AG09309 (cell line): ENCODE measurements at places on chromosomes 11 and 22.
A peak's percentile ranks its signal among the peaks of the same experiment; 100 is the strongest.

DNA sequence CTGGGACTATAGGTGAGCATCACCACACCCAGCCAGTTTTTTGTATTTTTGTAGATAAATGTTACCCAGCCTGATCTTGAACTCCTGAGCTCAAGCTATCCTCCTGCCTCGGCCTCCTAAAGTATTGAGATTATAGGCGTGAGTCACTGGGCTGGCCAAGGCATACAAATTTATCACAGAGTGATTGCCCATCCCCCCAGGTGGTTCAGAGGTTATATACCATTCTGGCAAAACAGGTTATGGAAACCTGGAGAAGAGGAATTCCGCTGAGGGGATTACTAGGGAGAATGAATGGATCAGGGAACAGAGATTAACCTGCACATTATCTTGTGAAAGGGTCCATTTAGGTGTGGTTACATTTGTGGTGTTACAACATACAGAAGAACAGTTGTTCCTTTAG, 8.1 kb downstream of the ATG13 start:
- DNase-seq: no peak

DNA sequence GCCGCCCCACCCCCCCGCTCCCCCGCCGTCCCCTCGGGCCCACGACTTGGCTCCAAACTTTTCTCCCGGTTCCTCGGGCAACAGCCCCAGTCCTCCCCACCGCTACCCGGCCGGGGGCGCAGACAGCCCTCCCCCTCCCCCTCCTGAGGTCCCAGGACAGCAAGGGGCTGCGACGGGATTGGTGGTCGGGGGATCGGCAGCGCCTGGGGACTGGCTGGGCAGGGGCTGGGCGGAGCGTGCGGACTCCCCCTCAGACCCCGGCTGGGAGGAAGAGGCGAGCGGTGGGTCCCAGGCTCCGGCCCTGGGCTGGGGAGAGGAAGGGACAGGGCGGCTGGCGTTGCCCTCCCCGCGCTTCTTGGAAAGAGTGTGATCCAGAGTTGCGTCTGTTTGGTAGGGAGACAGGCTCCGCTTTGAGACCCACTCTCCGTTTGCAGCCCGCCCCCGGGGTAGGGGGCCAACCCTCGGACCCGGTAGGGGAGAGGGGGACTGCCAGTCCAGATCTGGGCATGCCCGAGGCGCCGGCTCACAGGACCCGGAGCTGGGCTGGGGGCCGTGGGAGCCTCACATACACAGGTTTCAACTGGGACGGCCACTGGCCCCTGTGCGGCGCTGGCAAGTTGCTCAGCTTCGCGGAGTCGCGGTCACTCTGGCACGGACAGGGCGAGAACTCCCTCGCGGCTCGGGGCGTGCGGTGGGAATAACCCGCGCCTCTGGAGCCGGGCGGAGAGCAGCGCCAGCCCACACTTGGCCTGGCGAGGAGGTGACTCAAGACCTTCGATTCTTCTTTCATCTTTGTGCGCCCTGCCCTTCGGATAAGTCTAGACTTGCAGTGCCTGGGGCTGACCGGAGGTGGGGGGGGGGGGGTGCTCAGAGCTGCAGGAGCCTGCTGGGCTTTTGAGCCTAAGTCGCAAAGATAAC, 999 bp downstream of the TSKU start:
- DNase-seq: no peak

GRCh38 chr11:73139476-73140198, 2.5 kb downstream of the FCHSD2 start:
- DNase-seq: no peak

DNA sequence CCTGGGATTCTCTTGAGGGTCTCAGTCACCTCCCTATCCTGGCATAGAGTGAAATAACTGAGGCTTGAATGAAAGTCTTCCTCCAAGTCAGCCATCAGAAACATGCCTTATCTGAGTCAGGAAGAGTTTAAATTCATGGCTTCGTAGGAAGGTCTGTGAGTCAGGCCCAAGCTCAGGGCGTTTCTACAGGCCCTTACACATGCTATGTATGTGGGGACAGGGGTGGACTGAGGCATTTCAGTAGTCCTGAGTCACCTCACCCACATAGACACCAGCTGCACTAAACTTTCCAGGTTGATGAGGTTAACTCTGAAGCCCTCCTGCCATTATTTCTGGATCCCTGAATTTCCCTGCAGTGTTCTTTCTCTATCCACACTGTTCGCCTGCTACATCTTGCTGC, 134.6 kb upstream of the RCN1 start:
- DNase-seq: no peak

DNA sequence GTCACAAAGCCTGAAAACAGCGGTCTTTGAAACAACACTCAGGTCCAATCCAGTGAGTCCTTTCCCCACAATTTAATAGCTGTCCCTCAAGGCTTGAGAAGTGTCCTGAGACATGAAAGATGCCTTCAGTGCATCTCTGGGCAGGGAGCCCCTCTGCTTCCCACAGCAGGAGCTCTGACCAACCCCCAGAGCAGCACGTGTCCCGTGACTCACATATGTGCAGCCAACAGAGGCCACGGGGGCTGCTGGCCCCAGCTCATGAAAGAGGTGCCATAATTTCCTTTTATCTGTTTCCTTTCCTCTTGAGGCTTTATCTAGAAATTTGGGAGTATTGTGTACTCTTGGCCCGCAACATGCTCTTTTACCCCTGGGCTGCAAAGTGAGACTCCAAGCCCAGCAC, 33.2 kb upstream of the LMO1 start:
- no peak for DNase-seq

DNA sequence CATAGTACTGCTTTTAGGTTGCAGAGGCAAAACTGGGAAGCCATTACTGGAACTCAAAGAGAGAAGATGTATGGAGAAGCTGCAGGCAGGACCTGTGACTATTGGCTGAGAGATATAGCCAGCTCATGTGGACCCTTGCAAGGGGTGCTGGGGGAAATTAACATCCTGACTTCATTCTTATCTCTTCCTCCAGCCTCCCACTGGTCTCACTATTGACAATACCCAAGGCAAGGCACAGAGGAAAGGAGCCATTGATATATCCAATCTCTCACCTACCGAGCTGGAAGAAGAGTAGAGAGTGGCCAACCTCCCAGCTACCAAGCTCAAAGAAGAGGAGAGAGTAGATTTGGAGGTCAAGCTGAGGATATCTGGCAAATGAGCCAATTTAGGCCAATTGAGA, 36.8 kb upstream of the ZBED5 start:
- no peak for DNase-seq

- DNase-seq: peak; percentile 80
These were observed 20.0 kb upstream of the TUB start for GRCh38 chr11:8060801-8061554.

DNA sequence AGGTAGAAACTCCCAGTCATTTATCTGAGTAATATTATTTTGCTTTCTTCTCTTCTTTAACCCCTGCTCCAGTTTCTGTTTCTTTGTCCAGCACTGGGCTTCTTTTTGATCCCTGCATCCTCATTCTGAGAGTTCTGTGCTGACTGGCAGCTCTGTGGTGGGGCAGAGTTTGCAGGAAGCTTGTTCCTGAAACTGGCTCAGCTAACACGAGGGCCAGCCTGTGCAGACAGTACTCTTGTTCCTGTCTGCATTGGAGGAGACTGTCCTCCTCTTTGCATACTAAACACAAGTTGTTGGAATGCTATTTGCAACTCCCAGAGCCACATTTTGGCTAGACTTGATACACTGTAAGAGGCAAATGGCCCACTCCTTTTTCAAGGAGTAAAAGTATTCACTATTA, 93.1 kb upstream of the HORMAD2 start:
- no peak for DNase-seq

DNA sequence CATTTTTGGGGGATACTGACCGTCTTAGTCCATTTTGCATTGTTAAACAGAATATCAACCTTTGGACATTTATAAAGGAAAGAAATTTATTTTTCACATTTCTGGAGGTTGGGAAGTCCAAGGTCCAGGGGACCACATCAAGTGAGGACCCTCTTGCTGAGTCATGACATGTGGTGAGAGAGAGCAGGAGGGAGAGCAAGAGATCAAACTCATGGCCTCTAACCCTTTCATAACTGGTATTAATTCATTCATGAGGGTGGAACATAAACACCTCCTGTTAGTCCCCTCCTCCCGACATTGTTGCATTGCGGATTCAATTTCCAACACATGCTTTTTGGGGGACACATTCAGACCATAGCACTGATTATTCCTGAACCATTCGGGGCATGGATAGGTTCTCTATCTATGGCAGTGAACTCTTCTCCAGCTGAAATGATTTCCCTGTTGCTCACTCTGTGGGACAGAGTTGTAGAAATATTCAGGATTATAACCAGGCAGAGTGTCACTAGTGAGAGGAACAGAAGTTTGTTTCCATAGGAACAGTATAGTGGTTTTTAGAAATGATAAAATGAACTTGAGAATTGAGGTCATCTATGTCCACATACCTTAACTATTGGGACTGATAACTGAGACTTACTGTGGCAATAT, 88.2 kb upstream of the OR9Q1 start:
- DNase-seq: no peak

- DNase-seq: no peak
These were observed 7.3 kb downstream of the SART1 start for GRCh38 chr11:65968600-65969482.

- no peak for DNase-seq
These were observed 1.4 kb upstream of the OR5B2 start for GRCh38 chr11:58429273-58429672.

- no peak for DNase-seq
These were observed 195.5 kb upstream of the SORL1-AS1 start for GRCh38 chr11:121648306-121648705.

DNA sequence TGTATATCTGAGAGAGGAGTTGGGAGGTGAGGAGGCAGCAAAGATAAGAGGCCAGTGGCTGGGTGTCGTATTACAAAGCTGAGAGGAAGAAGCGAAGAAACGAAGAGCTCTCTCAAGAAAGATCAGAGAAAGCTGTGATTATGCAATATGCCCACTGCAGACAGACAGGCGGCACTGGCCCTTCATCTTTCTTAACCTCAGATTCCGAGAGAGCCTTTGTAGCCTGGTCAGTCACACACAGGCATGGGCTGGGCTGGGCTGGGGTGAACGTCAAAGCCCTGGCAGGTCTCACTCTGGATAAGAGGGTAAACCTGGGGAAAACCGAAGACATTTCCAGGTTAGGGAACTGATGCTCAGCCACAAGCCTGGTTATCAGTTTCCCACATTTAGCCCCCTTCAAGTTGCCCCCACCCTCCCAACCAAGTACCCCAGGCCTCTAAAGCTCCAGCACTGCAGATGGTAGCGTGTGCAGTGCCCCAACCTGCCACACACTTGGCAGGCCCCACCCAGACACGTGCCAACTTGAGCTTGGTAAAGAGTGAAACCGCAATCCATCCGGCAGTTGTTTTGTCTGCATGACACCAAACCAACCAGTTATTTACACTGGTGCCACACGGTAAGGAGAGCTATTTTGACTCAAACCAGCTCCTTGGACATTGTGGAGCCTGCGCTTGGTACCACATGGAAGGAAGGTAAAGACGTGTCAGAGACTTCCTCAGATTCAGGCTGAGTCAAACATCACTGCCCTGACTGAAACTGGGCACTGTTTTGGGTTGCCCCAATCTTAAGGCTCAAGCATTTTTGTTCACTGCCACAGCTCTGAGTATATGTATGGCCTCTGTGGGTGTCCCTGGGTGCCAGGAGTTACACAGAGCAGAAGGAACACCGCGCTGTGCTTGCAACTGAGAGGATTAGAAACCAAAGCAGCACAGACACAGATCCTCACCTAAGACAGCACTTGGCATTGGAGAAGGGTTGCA, 135.9 kb downstream of the FDX1 start:
- DNase-seq: peak; percentile 1

DNA sequence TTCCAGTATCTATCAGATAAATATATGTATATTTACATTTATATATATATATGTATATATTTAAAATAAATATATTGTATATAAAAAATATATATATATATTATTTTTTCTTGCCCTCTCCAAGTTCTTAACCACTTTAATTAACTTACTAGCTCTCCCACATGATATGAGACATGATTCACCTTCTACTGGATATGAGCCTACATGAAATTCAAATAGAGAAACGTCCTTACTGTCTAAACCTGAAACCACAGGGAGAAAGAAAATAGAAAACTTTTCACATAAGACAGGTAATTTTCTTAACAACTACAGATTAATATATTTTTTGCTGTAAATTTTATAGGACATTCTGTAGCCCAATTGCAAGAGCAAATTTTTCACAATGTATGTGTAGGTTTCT, 391.6 kb downstream of the ETS1 start:
- no peak for DNase-seq

- no peak for DNase-seq
These were observed 907 bp upstream of the PHLDA2 start for GRCh38 chr11:2929950-2930703.

DNA sequence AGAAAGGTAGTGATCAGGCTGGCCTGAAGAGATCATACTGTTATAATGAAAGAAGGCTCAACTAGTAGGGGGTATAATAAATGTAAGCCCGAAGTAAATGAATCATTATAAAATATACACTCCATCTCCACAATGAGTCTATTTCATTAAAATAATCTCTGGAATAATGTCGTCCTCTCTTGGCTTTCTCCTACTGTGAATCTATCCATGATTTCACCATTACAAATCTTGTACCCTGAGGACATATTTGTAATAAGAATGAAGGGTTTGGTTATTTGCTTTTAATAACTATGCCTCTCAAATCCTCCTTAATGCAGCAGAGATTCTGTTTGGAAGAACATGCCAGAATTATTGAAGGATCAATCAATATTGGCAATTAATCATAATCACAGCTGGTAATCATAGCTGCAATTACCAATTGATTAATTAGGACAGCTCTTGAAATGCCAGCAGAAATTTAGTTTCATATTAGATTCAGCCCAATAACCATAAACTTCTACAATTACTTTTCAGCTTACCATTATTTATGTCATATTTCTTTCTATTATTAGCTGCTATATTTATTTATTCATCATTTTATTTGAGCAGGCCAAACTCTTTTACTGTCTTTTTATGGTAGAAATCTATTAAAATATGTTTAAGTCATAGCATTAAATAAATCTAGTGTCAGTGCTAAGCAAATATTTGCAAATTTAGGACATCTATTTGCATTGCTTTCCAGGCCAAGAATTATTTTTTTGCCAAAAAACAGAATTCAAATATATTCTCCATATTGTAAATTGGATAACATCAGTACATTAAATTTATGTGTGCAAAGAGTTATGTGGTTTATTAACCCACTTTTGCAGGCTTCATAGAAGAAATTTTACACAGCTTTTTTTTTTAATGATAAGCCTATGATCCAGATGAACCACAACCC, 588.4 kb upstream of the LRRC4C start:
- no peak for DNase-seq

DNA sequence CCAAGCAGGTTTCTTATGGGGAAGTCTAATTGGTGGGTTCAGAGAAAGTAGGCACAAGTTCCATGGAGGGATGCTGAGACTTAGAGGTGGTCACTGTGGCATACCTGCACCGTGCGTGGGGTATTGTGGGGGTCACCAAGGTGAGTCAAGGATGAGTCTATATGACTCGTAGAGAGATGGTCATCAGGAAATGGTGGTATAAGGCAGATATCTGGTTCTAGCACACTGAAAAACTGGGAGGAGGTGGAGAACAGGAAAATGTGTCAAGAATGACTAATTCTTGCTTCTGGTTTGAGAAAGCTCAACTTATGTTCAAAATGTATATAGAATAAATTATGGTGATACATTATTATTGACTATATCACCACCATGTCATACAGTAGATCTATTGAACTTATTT, 258.1 kb downstream of the RAB38 start:
- no peak for DNase-seq
